ENCODE measurements at places on chromosomes 1 and 21.

DNA sequence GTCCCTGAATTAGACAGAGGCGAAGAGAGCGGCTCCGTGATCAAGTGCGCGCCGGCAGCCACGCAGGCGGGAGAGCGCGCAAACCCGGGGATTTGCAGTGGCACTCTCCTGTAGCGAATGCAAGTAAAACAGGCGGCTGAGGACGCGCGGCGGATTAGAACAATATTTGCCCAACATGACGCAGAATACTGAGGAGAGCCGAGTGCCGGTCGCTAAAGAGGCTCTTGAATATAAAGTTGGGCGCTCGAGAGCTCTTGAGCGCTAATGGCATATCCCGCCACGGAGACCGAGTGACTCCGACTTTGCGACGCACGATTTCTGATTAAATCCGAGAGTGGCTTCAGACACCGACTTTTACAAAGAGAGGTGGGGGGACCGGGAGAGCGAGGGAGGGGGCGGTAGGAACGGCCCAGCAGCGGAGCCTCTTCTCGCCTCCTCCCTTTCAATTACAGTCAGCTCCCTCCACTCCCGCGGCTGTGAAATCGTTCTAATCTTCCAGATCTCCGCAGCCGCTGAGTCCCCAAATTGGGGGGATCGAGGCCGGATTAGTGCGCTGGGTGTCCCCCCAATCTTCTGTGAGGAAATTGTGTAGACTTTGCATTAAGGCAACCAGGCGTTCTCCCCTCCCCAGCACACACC is 2.3 kb downstream of the PAX7 start:
- no peak for DNase-seq

DNA sequence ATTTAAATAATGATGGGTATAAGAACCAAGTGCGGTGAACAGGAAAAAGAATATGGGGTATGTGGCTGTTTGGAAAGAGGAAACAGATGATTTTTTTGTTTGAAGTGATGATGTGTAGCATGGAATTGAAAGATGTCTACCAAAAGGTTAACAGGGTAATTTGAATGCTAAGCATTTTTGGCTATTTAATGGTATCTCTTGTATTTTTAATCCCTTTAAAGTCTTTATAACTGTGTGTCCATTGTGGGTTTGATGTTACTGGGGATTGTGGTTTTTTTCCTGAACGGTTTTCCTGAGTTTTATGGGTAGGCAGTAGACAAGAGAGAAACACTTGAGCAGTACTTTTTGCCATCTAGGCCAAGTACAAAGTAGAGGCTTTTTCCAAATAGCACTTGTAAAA is 63.2 kb downstream of the PRDM2 start:
- no peak for DNase-seq

GRCh38 chr1:67469431-67469830 is 39.2 kb upstream of the SERBP1 start:
- no peak for DNase-seq

DNA sequence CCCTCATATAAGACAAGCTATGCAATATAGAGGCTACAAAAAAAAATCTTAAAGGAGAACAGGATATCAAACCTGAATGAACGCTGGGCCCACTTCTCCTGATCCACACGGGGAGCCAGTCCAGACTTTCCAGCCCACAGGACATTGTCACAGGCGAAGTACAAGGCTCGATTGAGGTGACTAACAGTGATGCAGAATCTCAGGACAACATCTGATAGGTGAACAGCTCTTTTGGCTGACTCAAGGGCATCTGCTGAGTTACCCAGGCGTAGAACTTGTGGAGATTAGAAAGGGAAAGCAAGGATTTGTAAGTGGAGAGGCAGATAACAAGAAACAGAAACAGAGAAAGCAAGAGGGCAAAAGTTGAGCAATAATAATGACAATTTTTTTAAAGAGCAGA is 1.8 kb downstream of the PEX11B start:
- no peak for DNase-seq

- no peak for DNase-seq
Measured at GRCh38 chr1:225561675-225562074, 91.2 kb downstream of the ENAH start.

- DNase-seq, result no peak
Measured at GRCh38 chr1:98660940-98661543, 479 bp upstream of the SNX7 start.

DNA sequence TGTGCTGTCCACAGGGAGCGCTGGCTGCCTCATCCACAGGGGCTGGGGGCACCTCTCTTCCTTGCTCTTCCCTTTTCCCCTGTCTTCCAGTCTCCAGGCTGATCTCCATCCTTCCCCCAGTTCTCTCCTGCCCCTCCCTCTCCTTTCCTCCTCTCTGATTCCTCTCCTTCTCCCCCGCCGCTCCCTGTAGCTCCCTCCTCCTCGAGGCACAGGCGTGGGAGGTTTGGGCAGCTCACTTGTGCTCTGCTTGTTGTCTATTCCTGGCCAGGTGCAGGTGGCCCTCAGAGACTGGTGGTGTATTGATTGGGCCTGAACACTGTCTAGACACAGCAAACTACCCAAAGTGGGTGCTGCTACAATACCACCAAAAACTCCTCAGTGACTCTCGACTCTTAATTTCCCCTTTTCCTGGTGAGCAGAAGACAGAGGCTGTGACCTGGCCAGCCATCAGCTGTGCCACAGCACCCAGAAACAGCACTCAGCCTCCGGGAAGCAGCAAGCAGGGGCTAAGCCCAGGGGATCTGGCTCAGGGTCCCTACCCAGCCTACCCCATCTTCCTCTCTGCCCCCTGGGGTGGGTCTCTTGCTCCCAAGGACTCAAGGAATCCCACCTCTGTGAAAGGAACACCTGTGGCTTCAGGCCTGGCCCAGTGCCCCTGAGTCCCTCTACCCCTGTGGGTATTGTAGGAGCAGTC is 93.3 kb downstream of the DDX20 start:
- DNase-seq, result no peak

DNA sequence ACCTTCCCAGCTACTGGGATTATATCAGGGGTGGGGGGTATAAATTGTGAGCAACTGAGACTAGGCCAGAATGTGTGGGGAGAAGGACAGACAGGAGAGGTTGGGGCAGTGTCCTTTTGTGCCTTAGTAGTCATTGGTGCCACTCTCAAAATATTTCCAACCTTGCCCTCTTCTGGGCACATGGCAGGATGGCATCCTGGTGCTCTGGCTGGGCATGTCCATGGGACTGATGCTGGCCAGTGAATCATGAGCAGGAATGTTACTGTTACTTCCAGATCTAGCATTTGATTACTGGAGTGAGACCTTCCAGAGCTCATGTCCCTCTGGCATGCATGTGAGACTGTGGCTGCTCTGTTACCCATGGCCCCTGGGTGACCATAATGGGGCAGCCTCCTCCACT is 151.2 kb downstream of the MATN1 start:
- DNase-seq, result no peak

DNA sequence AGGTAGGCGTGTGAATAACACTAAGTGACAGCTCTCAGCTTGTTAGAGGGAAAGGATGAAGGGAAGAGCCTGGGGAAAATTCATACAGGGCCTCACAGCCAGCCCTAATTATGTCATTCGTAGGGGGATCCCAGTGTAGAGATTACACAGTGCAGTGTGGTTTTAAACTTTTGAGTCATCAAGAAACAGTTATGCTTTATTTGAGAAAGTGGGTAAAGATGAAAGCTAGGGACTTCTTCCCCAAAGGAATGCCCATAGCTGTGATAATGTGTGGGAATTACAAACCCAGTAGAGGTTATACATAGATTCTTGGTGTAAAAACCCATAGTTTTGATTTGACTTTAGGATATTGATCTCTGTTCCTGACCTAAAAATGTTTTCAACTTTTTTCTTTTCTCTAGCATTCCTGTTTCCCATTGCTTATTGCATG is 1.9 kb downstream of the TTF2 start:
- DNase-seq, result no peak

DNA sequence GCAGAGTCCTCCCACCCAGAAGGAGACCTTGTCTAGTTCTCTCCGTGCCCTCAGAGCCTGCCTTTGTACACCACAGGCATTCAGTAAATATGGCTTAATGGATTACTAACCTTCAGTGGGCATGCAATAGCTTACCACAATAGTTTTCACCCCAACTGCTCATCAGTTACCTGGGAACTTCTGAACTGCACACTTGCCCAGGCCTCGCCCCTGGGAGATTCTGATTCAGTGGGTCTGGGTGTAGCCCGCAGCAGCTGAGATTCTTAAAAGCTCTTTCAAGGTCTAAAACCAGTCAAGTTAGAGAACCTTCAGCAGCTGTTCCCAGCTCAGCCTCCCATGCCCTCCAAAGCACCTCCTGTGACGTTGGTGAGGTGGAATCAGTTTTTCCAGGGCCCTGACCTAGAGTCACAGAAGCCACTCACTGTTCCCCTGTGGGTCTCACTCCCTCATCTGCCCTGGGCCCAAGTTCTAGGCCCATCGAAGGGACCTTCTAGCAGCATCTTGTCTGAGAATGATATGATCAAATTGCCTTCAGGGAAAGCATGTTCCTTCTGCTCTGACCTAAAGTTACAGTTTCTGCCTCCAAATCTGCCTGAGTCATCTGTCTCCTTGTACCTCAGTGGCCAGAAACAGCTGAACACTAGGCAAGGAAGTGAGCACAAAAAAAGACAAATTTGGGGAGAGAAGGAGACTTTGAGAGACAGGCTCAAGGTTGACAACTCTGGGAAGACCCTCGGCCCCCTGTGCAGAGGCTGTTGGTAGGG is 10.8 kb downstream of the ASAP3 start:
- DNase-seq, result no peak

GRCh38 chr1:228090613-228091081 is 8.1 kb downstream of the ARF1 start:
- no peak for DNase-seq

GRCh38 chr1:63906047-63906704 is 132.4 kb downstream of the ROR1 start:
- DNase-seq, result no peak

GRCh38 chr1:180976732-180977357 is 45.8 kb downstream of the STX6 start:
- DNase-seq, result no peak
